ENCODE measurements at places on chromosomes 5 and 9. TPM values are rescaled to one million over a fixed set of nuclear protein-coding genes. Genes with fewer than 3 reads are reported as not detected.
A peak's percentile ranks its signal among the peaks of the same experiment; 100 is the strongest.

DNA sequence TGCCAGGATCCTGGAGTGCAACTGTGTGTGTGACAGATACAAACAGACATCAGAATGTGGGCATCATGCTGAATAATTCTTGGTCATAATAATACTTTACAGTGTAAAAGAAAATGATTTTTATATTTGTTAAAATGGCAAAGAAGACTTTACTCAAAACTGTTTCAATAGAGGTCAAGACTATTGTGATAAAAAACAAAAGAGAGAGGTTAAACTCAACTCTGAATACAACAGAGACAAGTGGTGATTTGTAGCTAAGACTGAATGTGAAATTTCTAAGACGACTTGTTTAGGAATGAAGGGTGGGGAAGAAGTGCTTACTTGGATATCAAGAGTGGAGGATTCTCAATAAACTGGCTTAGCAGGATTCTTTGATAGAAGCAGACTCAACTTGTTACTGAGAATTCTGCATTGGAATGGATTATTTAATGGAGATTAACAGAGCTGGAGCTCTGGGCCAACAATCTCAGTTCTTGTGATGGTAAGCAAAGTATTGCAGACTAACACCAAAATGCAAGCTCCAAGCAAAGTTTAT is 457.4 kb upstream of the CDH18 start:
- H3K27me3 ChIP-seq, result no peaks in the 10 kb centered on the region
- no peak overlapping the region for H3K27ac ChIP-seq
- H3K4me1 ChIP-seq, result no peaks in the 10 kb centered on the region
- H3K4me3 ChIP-seq, result no peak overlapping the region

DNA sequence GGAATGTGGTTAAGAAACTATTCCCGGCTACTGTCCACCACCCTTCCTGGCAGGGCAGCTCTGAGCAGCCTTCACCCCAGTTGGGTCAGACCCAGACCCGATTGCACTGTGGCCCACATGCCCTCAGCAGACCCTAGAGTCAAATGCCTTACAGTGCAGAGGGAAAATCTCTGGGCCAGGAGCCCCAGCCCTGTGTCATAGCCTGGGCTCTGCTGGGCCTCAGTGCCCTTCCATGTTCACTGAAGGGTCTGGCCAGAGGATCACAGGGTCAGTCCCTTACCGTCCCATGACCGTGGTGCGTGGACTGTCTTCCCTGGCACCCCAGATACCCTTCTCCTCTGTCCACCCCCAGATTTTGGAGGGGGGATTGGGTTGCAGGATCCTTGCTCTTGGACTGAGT is 73.5 kb upstream of the COL5A1 start:
- no peak for DNase-seq
- no peaks in the 10 kb centered on the region for H3K27me3 ChIP-seq
- H3K4me3 ChIP-seq, result no peak overlapping the region
- H3K36me3 ChIP-seq, result no peaks in the 10 kb centered on the region
- peaks cover 14% of the 10 kb centered on the region for H3K4me1 ChIP-seq

GRCh38 chr9:7315746-7316145 is 483.8 kb downstream of the DMAC1 start:
- no peak overlapping the region for H3K4me3 ChIP-seq
- H3K4me1 ChIP-seq, result peaks cover 28% of the 10 kb centered on the region
- peak overlapping the region; percentile 78 for H3K27ac ChIP-seq
- no peaks in the 10 kb centered on the region for H3K27me3 ChIP-seq
- H3K36me3 ChIP-seq, result no peaks in the 10 kb centered on the region

DNA sequence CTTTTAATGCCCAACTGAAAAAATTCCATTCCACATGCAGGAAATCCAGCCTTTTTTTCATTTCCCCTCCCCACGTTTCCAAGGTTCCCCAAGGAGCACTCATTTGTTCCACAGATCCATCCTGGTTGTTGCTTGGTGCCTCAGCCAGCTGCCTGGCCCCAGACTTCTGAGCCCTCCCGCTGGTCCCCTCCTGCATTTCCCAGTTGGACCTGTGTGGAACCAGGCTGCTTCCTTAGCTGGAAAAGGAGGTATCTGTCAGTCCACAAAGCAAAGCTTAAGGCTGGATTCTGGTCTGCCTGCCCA is 44.8 kb downstream of the ANGPTL2 start:
- no peak for DNase-seq
- H3K36me3 ChIP-seq, result no peaks in the 10 kb centered on the region
- H3K27me3 ChIP-seq, result no peaks in the 10 kb centered on the region
- no peak overlapping the region for H3K4me3 ChIP-seq
- no peak overlapping the region for H3K27ac ChIP-seq
- H3K4me1 ChIP-seq, result peaks cover 11% of the 10 kb centered on the region

DNA sequence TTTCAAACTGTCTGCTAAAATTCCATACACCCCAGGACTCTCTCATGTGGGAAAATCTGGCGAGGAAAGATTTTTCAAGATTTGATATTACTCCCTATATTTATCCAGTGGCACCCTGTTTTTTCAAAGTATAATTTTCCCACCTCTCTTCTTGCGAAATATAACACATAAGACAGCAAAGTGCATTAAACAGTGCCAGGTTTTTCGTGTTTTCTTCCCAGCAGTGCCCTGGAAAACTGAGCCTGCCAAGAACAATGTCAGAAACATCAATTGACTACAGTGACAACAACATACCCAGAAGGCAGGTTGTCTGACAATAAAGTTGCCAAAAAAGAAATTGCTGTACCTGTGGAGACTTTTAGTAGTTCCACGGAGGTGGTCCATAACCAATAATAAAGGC is 545.0 kb upstream of the ZNF608 start:
- DNase-seq, result no peak
- H3K4me3 ChIP-seq, result no peak overlapping the region
- H3K27ac ChIP-seq, result no peak overlapping the region
- no peaks in the 10 kb centered on the region for H3K36me3 ChIP-seq

- H3K27me3 ChIP-seq, result no peaks in the 10 kb centered on the region
- no peak overlapping the region for H3K4me3 ChIP-seq
- peaks cover 7% of the 10 kb centered on the region for H3K4me1 ChIP-seq
- H3K36me3 ChIP-seq, result no peaks in the 10 kb centered on the region
- peak; percentile 92 for DNase-seq
Measured at GRCh38 chr9:105007143-105007542, 79.2 kb upstream of the ABCA1 start.

DNA sequence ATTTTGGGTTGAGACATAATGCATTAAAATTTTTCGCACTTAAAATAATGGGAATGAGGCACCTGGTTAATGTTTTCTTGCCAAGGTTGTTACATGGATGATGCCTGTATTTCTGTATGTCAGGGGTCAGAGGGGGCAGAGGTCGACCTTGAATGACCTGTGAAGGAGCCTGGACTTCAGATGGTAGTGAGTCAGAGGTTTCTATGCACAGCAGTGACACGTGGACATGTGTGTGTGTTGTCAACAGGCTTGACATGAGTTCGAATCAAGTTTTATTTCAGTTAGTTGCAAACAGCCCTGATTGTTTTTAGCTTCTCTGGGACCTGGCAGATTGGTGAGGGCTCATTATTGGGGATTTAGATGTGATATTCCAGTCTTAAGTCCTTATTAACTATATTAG is 3.6 kb downstream of the IL5 start:
- no peaks in the 10 kb centered on the region for H3K4me1 ChIP-seq
- peaks cover 34% of the 10 kb centered on the region for H3K27me3 ChIP-seq
- H3K27ac ChIP-seq, result no peak overlapping the region

The GPR151 gene
- not detected for total RNA-seq

The PNPLA7 gene
- total RNA-seq, result under 0.01 TPM

DNA sequence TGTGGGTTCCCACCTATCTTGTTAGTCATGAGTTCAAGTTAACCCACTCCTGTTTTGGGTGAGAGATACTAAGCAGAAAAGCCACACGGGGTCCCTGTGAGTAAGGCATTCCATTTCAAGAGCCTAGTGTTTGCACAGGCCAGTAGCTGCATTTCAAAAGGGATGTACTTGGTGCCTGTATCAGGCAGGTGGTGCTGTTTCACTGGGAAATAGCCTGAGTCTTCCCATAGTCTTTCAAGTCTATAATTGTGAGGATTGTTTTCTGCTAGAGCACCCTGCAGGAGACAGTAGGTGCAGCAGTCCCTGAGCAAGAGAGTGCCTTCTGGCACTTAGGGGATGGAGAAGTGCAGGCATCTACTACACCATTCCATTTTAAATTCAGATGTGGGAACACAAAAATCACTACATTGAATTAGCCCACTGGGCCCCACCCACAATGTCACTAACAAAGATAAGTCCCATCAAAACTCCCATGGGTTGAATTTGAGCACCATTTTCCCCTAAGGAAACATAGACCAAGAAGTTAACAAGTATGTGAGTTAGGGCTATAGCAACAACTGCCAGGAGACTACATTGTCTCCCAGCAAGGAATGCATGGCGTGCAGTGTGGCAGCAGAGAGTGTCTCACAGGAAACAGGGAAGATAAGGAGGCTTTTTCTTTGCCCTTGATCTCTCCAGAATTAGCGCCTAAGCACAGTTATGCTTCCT is 263.2 kb downstream of the COX7C start:
- peak; percentile 89 for DNase-seq
- no peaks in the 10 kb centered on the region for H3K4me1 ChIP-seq
- no peak overlapping the region for H3K4me3 ChIP-seq
- no peaks in the 10 kb centered on the region for H3K27me3 ChIP-seq
- no peaks in the 10 kb centered on the region for H3K36me3 ChIP-seq
- no peak overlapping the region for H3K27ac ChIP-seq

GRCh38 chr9:124290053-124290591 is 32.4 kb downstream of the NEK6 start:
- H3K27ac ChIP-seq, result peak overlapping the region; percentile 13
- peaks cover 68% of the 10 kb centered on the region for H3K4me1 ChIP-seq
- no peak for DNase-seq
- peaks cover 40% of the 10 kb centered on the region for H3K36me3 ChIP-seq
- no peaks in the 10 kb centered on the region for H3K27me3 ChIP-seq

The CARTPT gene
- total RNA-seq, result not detected

DNA sequence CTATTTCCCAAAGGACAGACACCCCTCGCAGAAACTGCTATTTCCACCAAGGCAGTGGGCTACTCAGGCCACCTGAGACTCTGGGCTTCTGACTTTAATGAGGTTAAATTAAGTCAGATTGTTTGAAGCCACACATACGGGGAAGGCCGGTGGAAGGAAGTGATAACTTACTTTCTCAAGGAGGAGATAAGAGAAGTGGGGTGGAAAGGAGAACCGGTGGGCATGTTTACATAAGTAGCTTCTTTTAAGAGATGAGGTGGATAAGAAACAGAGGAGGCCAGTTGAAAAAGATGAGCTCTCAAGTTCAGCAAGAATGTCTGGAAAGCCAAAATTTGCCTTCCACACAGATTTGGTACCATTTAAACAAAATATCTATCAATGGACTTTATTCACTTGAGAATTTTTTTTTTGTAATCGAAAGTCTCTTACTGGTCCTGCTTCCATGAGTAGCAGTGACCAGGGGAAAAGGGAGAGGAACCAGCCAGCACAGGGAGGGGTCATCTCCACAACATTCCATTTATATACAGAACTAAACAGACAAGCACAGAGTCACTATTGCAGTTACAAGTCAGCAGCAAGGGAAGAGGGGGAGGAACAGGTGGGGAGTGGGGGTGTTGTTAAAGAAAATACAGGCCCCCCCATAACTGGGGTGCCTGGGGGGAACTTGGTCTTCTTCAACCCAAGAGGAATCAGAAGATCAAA is 20.0 kb downstream of the CCDC125 start:
- no peaks in the 10 kb centered on the region for H3K36me3 ChIP-seq
- no peak for DNase-seq
- no peaks in the 10 kb centered on the region for H3K4me1 ChIP-seq
- H3K4me3 ChIP-seq, result no peak overlapping the region
- H3K27ac ChIP-seq, result no peak overlapping the region

DNA sequence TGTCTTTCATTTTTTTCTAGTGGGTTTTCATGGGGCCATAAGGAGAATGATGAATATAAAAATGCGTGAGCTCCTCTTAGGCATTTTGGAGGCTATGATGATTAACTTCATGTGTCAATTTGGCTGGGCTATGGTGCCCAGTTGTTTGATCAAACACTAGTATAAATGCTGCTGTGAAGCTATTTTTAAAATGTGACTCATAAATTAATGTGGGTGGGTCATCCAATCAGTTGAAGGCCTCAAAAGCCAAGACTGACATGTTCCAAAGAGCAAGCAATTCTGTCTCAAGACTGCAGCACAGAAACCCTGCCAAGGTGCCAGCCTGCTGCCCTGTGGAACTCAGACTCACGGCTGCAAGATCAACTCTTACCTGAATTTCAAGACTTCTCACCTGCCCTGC is 24.4 kb upstream of the ICE1 start:
- no peaks in the 10 kb centered on the region for H3K27me3 ChIP-seq
- H3K36me3 ChIP-seq, result no peaks in the 10 kb centered on the region
- no peak overlapping the region for H3K27ac ChIP-seq
- DNase-seq, result no peak
- H3K4me1 ChIP-seq, result no peaks in the 10 kb centered on the region

DNA sequence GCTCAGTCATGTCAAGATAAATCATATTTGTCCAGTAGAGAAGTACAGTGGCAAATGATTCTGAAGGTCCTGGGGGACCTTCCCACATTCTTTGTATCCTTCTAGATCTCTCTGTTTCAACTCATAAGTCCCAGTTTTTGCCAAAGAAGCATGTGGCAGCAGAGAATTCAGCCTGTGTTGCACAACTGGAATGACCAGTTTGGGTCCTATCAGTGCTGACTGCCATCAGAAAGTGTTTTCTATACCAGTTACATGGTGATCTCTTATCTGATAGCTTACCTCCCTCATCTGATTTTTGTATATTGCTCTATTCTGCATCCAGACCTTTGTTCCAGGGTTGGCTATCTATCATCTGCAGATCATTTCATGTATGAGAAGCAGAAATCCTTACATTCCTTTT is 21.7 kb downstream of the GM2A start:
- peaks cover 6% of the 10 kb centered on the region for H3K27me3 ChIP-seq
- H3K4me3 ChIP-seq, result no peak overlapping the region
- no peaks in the 10 kb centered on the region for H3K4me1 ChIP-seq
- H3K36me3 ChIP-seq, result no peaks in the 10 kb centered on the region
- DNase-seq, result no peak

The PCDHAC1 gene
- not detected for total RNA-seq

DNA sequence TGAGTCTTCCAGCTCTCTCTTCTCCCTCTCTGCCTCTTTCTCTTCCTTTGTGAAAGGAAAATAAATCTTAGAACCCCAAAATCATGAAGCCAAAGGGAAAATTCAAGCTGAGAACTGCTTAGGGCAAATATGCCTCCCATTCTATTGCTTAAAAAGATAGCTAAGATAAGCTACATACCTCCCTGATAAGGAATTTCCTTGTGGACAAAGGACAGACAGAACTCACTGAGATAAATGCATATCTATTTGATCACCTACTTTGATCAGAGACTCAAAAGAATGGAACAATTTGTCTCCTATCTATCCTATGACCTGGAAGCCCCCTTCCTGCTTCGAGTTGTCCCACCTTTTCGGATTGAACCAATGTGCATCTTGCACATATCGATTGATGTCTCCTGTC is 220.6 kb upstream of the NMUR2 start:
- H3K36me3 ChIP-seq, result no peaks in the 10 kb centered on the region
- no peak overlapping the region for H3K4me3 ChIP-seq
- no peaks in the 10 kb centered on the region for H3K4me1 ChIP-seq
- no peaks in the 10 kb centered on the region for H3K27me3 ChIP-seq

DNA sequence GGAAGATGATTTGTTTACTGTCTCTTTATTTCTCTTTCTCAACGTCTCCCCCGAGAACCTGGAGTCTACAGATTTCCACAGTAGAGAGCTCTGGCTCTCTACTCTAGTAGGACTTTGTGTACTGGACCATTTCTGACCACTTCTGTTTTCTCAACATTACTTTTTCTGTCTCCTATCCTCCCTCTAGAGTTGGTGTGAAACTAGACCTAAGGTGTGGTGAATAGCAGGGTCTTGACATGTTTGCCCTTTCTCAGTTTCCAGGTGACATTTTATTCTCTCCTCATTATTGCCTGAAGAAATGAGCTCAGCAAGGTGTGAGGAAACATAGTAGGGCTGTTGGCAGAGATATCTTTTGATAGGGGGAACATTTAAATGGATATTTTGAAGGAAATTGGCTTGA is 62.1 kb upstream of the IL6ST start:
- no peaks in the 10 kb centered on the region for H3K27me3 ChIP-seq
- no peak overlapping the region for H3K27ac ChIP-seq
- peaks cover 2% of the 10 kb centered on the region for H3K4me1 ChIP-seq
- no peak overlapping the region for H3K4me3 ChIP-seq
- no peak for DNase-seq
- no peaks in the 10 kb centered on the region for H3K36me3 ChIP-seq
